CD4-positive, alpha-beta T cell treated with Interleukin-6 at 100 ng/mL for 8 hours (primary cell): ENCODE measurements at places on chromosomes 3 and 15.
A peak's percentile ranks its signal among the peaks of the same experiment; 100 is the strongest.

DNA sequence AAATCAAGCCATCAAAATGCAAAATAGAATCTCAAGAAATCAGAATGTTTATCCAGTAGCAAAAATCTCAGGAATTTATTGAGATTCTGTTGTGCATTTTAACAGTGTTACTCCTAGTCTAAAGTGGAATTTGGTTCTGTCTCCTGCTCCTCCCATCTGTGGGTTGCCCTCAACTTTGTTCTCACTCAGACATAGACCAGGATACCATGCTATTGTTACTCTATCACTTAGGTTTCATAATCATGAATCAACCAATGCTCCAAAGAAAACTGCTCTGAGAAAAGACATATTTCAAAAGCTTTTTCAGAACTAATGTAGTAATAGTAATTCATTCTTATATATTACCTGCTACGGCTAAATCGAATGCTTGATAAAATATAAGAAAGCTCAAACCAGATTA lies 274.7 kb downstream of the RBMS3 start:
- DNase-seq: no peak

DNA sequence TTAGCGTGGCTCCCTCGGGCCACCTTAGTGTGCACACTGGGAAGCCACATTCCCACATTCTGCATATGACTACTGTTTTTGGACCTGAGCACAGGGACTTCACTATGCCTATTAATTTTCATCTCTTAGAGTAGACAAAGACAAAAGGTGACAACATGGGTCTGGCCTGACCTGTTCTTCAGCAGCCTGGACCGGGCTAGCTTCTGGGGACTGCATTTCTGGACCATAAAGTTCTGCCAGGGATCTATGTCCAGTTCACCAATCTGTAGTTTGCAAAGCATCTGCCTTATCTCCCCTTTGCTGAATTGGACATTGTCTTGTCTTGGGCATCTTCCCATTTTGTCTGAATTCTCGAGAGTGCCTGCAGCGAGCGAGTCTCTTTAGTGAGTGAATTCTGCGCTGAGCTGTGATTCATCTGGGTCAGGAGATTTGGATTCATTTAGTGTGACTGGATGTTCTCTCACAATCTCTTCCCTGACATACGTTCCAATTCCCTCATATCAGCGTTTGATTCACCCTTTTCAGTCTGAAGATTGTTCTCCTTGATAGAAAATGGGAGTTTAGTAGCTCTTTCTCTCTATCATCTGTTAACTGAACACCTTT lies 112.2 kb upstream of the PLXNA1 start:
- no peak for DNase-seq

- no peak for DNase-seq
Measured at GRCh38 chr15:38897551-38897950, 332.9 kb upstream of the RASGRP1 start.

DNA sequence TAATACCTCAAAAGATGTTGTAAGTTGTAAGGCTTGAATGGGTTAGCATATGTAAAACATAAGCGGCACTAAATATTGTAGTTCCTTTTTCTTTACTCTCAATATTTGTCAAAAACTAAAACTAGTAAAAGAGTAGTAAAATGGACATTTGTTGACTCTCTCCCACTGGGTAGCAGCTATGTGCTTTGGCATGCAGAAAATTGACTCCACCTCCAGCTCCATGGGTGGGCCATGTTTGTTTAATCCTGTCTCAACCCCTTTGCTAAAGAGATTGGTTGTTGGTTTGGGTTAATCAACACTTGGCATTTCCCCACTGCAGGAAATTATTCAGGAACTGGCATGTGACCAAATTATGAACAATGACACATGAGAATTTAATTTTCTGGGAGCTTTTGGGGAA lies 114.8 kb downstream of the EOMES start:
- DNase-seq: no peak

- peak; percentile 77 for DNase-seq
Measured at GRCh38 chr3:111610189-111610588, 15.0 kb upstream of the ZBED2 start.

DNA sequence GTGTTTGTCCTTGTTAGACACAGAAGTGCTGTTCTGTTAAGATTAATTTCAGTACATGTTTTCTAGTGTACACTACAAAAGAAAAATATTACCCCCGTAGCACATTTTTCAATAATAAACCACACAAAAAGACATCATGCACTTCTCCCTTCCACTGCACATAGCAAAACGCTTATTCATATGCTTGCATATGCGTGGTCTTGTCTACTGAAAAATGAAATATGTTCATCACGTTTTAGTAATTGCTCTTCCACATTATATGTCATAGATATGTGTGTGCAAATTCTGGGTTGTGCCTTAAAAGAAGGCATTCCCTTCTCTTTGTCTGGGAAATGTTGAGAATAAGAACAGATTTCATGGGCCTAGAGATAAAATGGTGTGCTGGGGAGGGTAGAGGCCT lies 353.9 kb downstream of the NSUN3 start:
- DNase-seq: no peak

DNA sequence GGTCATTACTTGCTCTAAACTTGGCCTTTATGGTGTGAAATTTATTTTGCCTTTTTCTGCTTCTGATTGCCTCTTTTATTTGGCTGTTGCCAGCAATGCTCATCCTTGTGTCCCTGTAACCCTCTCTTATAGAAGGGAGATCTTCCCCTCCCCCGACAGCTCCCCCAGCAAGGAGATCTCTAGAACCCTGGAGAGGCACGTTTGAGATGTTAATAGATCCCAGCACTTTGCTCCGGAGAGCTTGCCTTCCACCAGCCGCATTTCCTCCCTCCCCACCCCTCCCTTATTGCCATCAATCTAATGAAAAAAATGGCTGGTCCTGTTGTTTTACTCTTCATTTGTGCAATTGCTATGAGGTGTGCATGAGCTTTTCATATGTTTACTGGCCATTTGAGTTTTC lies 18.2 kb downstream of the TRIM71 start:
- no peak for DNase-seq

DNA sequence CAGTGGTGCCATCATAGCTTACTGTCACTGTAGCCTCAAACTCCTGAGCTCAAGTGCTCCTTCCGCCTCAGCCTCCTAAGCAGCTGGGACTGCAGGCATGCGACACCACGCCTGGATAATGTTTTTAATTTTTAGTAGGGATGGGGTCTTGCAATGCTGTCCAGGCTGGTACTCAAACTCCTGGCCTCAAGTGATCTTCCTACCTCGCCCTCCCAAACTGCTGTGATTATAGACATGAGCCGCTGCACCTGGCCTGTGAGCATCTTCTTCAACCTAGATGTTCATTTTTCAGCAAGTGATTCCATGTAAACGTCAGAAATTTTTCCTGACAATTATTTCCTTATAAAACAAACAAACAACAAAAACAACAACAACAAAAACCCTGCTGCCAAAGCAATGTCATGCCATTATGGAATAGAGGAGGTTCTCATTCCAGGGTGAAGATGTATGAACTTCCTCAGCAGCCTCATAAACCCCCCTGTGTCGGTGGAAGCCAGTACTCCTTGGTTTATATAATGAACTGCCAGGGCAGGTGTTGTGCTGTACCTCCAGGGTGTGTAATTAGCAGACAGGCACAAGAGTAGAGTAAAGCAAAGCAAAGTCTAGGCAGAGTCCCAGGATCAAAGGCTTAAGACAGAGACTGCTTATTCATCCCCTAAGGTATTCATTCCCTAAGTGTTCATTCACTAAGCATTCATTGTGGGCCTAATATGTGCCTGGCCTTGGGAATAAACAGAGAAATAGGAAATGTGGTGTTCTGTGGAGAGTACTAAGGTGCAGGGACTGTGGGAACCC lies 44.6 kb downstream of the NR2C2 start:
- DNase-seq: no peak

DNA sequence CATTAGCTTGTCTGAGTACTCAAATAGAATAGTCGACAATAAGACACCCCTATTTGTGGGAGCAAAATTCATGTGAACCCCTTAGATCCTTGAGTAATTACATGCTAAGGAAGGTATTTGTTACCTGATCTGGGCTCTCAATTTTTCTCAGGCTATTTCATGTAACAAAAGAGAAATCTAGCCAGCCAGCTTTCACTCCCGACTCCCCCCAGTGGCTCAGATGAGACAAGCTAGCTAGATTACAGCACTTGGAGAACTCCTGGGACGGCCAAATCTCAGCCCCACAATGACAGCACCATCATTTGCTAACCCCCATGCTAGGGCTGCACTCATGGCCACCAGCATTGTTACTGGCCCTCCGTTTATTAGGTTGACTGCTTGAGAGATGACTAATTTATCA lies 41.3 kb downstream of the GLDN start:
- no peak for DNase-seq

DNA sequence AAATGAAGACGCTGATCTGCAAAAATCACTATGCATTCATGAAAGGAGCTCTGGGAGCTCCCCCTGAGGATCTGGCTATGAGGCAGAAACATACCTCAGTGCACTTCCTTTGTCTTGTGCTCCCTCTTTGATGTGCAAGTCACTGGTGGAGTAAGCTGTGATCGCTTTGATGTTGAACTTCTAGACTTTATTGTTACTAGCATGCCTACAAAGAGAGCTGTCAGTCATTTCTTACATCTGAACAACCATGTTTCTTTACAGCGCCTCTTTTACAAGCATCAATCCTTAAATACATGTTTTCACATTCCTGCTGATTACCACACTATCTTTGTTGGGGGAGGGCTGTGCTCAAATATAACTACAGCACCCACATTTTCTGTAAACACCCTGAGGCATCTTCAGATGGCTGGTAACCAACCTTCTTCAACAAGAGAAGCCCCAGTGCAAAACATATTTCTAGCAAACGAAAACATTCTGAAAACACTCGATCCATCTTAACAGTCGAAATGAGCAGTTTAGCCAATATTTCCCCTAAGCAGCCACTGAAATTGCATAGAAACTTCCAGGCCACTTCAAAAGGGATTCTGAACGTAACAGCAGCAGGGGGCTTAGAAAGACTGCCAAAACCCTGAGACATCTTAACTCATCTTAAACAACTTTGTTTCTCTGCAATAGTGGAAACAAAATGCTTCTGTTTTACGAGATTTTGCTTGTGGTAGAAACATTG lies 101.9 kb upstream of the ICE2 start:
- DNase-seq: peak; percentile 84

- no peak for DNase-seq
Measured at GRCh38 chr15:67897646-67898339, 57.9 kb upstream of the RNU6-1 start.

GRCh38 chr3:174294616-174295015 lies 564.5 kb upstream of the NAALADL2 start:
- no peak for DNase-seq

GRCh38 chr3:133117342-133117741 lies 79.2 kb downstream of the TMEM108 start:
- no peak for DNase-seq

GRCh38 chr3:15431256-15431837 lies 3.9 kb downstream of the EAF1 start:
- no peak for DNase-seq

DNA sequence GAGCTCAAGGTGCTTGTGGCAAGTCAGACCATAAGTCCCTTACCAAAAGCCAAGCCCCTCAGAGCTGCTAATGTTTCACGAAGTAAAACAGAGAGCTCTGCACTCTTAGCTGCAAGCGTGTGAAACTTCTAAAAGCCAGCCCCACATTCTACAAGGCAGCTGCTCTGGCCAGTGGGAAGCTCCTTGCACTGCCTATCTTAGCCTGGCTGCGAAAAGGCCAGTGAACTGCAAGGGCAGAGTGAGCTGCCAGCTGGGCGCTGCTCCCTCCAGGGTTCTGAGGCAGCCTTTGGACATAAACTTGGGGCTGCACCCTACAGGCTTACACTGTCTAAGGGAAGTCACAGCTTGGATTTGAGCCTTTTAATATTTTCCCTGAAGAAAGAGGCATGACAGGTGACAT lies 2.2 kb upstream of the MUSTN1 start:
- DNase-seq: no peak

DNA sequence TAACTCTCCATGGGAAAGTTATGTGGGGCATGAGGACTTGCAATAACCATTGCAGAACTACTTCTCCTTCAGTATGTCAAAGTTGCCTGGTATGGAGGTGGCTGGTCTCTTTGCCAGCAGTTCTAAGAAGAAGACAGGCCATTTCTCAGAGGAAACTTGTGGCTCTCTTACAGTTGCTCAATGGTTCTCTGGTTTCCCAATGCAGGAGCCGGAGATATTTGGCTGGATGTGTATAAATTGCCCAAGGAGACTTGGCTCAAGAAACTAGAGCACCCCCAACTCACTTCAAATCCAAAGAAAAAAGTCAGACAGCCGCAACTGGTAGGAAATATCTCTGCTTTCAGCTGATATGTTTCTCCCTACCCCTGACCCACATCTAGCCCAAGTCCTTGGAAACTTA lies 24.2 kb downstream of the WDR93 start:
- no peak for DNase-seq

- no peak for DNase-seq
Measured at GRCh38 chr3:48694610-48695392, 9.1 kb upstream of the NCKIPSD start.

DNA sequence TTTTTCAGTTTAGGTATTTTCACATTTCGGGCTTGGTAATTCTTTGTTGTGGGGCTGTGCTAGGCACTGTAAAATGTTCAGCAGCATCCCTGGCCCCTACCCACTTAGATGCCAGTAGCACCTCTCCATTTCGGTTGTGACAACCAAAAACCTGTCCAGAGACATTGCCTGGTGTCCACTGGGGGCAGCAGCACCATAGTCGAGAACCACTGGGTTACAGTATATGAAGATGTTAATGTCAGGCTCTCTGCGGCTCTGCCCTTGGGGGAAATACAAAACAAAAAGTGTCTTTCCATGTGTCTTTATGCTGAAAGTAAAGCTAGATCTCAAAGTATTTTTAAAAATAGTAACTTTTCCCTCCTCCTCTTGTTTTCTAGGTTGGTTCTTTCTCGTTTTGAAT lies 177.2 kb downstream of the ITPR1 start:
- DNase-seq: no peak

DNA sequence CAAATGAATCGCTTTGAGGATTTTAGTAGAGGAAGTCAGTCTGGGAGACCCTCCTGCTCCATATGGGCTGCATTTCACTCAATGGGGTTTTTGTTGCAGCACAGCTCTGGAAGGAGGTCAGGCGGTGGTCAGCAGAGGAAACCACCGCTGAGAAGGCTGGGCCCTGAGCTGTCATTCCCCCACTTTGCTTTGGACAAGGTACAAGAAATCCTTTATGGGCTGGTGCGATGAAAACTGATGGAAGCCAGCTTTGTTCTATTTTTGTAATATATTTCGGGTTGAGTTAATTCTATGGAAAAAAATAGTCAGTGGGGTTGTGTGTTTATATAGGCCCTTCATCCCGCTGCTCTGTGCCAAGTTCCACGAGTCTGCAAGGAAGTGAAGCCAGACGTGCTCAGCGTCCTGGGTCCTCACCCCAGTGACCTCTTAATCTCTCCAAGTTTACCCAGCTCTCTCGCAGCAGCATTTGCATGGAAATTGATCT lies 157.1 kb upstream of the TMC3 start:
- DNase-seq: no peak

DNA sequence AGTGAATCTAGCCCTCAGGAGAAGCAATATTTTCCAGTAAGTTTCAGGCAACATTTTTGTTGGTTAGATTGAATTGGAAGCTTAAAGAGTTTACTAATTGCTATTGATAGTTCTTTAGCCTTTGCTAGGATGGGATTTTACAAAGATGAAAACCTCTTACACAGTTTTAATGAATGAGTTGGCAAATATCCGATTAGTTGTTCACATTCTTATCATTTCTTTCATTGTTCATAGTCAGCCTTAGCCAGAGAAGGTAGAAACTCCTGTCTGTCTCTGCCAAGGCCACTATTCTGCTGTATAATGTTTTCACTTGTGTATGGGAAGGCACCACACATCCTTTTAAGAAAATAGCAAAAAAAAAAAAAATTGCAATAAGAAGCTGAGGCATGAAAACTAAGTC lies 222.0 kb upstream of the MANF start:
- DNase-seq: no peak

- DNase-seq: no peak
Measured at GRCh38 chr15:70061696-70062270, 35.9 kb downstream of the TLE3 start.
